ENCODE measurements at places on chromosomes 2 and 18.

- DNase-seq, result no peak
Observed at GRCh38 chr2:18722101-18722500, 132.7 kb upstream of the NT5C1B start.

DNA sequence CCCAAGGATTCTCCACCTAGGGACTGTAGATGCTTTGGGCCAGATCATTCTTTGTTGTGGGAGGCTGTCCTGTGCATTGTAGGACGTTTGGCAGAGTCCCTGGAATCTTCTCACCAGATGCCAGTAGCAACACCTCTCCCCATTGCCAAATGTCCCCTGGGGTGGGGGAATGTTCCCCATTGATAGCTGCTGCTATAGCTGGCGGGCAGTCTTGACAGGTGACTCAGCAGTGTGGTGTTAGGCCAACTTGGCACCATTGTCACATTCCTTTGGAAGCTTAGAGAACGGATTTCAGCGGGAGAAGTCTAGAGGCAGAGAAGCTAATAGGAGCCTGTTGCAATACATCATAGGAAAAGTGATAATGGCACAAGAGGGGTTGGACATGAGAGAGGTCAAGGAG is 495.7 kb upstream of the SMIM21 start:
- no peak for DNase-seq

GRCh38 chr2:207704078-207704477 is 7.4 kb upstream of the CCNYL1 start:
- DNase-seq, result no peak

DNA sequence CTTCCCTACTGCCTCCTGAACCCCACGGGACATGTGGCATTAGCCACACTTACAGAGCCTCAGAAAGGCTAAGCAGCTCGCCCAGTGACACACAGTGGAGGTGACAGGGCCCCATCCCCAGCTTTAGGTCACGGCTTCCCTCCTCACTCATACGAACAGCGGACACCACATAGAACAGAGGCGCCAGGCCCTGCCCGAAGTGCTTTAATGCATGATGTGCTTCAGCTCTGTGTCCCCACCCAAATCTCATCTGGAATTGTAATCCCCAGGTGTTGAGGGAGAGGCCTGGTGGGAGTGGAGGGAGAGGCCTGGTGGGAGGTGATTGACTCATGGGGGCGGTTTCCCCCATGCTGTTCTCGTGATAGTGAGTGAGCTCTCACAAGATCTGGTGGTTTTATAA is 135.3 kb downstream of the PTGR3 start:
- no peak for DNase-seq

GRCh38 chr2:112876971-112877361 is 34.0 kb upstream of the IL37 start:
- no peak for DNase-seq

DNA sequence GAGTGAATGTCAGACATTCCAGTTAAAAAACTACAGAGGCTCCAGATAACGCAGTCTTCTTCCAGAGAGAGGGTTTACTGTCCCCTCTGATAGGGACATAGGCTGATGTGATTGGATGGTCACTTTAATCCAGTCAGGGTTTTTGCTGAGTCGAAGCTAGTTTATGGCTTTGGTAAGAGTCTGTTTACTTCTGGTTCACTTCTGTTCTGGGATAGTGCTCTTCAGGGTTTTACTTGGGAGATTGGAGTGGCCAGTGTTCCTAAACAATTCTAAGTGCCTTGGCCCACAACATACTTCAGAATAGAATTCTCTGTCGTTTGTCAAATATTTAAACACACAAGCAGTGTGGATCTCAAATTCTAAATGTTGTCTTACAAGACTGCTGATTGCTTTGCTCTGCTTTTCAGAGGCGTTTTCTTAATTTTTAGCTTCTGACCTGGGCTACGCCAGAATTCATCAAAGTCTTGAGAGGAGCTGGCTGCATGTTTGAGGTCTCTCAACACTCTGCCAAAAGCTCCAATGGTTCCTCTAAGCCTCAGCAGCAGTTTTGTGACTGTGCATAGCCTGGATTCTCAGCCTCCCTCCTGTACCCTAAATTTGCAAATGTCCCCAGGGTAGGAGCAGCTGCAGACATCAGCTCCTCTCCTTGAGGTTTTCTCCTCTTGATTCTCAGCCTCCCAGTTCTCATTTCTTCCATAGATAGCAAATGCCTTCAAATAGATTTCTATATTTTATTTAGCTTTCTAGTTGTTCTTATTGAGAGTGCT is 105.8 kb downstream of the BABAM2 start:
- no peak for DNase-seq

- DNase-seq, result peak; percentile 46
Observed at GRCh38 chr2:35973132-35973736, 382.3 kb upstream of the CRIM1 start.

DNA sequence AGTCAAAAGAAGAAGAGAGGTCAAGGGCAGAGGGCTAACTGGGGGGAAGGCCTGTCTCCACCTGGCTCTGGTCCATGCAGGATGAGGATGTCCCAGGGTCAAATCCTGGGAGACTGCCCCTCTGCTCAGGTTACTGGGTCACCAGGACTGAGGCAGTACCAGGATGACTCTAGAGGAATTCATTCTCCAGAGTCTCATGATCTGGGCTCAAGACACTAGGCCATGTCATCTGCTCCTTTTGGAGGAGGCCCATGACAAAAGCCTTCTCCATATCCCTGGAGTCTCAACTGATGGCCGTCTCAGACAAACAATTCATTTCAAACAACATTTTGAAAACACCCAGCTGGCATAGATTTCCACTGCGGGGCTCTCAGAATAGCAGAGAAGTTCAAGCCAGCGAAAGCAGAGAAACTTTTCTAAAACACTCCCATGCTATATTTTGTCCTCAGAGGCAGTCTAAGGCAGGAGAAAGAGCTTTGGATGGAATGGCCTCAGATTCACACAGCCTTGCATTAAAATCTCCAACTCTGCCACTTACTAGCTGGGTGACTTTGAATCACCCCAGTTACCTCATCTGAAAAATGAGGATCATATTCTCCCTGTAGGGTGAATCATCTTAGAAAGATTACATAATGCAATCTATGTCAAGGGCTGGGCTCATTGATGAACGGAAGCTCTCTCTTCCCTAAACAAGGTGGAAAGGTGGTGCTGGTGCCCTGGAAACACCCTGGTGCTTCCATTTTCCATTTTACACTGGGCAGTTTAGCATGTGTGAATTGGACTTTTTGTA is 48.8 kb upstream of the LCLAT1 start:
- no peak for DNase-seq

DNA sequence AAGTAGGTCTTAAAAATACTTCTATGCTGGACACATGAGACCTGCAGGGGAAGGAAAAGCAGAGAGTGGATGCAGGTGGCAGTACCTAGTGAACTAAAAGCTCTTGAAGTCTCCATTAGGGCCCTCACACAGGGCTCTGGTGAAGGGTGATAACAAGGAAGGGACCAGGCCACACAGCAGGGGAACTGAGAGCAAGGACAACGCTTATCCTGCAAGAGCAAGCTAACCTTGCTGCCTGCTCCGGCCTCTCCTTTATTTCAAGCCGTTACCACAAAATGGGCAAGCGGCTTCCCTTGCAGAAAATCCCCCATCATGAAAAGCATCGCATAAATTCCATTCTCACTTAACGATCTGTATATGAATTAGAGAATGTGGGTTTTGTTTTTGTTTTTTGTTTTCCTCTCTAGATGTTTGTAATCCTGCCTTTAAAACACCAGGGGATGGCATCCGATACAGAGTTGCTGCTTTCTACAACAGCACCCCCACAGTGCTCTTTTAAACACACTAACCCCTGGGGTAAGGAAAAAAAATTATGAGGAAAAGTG is 64.5 kb downstream of the CACNB4 start:
- no peak for DNase-seq

- no peak for DNase-seq
Observed at GRCh38 chr2:181314551-181314950, 142.6 kb upstream of the ITGA4 start.

DNA sequence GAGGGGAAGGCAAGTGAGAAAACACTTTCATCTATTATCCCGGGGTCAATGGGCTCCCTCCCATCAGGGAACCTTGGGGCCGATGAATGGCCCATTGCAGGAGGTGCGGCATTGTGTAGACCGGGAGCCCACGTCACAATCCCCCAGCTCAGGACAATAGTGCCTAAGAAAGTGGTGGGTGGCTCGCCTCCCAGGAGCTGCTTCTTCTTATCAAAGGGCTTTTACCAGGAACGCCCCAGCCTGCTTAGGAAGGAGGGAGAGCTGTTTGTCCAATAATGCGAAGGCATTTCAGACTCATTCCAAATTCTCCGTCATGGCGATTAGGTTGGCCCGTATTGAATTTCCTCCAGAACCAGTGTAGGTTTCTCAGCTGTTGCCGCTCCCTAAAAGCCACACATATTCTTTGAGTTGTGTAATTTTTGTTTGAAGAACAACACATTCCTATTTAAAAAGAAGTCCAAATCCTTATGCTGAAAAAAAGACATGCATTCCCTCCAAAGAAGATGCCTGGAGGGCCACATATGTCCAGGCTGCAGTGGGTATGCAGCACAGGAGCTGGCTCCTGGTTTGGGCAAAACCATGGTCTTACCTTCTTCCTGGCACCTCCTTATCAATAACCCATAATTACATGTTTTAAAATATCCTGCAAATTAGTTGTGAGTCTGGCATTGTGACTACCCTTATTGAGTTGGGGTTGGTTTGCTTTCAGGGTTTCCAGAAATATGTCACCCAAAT is 264.7 kb downstream of the MYCN start:
- DNase-seq, result no peak

DNA sequence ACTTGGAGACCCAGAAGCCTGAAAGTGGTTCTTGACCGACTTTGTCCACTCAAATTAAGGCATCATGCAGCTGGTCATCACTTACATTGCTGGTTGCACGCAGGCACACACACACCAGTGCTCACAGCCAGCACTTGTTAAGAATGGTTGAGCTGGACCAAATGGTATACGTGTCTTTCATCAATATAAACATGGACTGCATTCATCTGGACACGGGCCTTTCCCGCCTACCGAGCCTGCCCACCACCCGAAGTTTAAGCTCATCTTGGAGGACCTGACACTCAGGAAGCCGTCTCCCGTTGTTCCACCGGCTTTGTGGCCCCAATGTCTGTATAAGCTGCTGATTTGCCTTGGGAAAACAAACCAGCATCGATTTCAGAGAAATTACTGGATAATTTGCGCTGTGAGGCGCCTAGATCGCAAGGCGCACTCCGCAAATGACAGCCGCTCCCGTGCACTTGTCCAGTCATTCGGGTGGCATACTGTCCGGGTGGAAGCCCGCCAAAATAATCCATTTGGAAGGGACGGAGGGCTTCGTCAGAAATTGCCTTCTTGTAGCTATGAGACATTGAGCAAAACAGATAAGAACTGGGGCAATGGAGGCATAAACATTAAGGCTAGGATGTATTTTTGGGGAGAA is 40.1 kb upstream of the AKAIN1 start:
- no peak for DNase-seq

DNA sequence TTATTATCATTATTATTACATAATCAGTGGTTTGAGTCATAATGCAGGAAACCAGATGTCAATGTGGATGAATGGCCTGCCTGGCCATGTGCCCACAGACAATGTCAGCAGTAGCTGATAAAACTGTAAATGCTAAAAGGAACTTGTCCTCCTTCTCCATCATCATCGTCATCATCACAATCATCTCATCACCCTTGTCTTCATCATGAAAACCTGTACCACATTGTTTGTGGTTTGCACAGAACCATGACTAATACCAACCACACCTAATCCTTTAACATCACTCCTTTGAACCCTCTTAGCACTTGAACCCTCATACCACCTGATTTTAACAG is 96.0 kb downstream of the HNMT start:
- peak; percentile 62 for DNase-seq

DNA sequence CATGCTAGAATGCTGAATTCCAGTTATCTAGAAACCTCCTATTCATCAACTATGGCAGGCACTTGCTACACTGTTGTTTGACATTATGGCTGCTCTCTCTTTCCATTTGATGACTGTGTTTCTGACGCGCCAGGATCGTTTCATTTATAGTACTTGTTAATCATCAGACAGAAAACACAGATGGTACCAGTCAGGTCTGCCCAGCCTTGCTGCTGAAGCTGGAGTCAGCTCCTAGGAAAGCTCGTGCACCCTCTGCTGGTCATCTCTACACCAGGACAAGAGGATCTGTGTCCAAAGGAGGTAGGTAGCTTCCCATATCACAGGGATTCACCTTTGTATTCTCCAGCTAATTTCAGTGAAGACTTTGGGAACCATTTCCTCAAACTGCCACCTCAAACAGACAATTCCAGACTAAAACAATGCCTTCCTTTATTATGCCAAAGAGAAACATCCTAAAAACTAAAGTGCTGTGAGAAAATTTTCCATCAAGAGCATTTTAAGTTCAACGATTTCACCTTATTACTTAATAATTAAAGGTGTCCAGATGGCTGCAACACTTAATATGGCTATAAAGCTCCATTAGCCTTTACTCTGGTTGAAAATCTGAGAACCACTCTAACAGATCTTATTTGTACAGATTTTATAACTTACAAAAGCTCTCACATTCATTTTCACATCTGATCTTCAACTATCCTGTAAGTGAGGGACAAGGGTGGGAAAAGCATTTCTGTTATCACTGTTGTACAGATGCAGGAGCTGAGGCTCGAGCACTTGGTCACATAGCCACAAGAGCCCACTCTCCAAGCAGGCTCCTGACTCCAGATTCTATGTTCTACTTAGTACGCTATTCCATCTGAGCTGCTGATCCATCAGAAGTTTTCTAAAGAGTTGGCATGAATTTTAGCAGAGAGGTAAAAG is 17.5 kb downstream of the METTL8 start:
- DNase-seq, result peak; percentile 96

DNA sequence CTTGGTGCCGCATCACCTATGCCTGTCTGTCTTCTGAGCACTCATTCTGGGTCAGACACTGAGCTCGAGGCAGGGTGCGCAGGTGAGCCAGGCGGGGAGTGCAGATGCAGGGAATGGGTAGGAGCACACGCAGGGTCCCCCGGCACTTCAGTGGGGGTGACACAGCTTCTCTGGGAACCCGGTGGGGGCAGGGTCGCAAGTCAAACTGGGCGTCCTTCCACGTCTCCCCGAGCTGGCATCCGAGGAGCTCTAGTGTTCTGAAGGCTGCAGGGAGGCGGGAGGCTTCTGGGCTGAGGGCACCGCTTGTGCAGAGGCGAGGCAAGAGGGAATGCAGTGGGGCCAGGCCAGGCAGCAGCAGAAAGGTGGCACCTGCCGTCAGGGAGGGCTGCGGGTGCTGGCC is 86.0 kb downstream of the DGKD start:
- no peak for DNase-seq

DNA sequence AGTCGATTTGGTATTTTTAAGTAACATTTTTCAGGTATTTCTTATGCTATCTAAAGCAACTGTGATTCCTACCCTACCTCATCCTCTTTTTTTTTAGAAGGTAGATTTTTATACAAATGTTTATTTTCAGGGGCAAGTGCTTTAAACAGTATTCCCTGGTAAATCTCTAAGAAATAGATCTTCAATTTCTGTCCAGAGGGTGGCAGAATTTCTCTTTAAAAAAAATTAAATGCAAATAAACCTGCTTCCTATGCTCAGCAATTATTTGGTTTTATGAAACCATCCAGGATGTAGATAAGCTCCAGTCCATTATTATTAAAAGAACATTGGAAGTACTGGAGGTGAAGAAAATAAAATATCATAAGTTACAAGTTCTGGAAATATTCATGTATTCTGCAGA is 191.9 kb downstream of the MYO3B start:
- DNase-seq, result peak; percentile 73

GRCh38 chr2:16661936-16662839 is 3.4 kb downstream of the CYRIA start:
- DNase-seq, result no peak

- no peak for DNase-seq
Observed at GRCh38 chr2:218263817-218264641, 3.2 kb downstream of the GPBAR1 start.
